Fibroblast of villous mesenchyme (primary cell): ENCODE measurements at places on chromosomes 5 and 9. TPM values are rescaled to one million over a fixed set of nuclear protein-coding genes. Genes with fewer than 3 reads are reported as not detected.

STPG3 gene
- total RNA-seq, result not detected in 2 replicates

TGFBI gene
- 281 and 496 TPM in 2 replicates for total RNA-seq

NRG2 gene
- total RNA-seq, result under 0.01 and 0.64 TPM in 2 replicates

PCDHAC2 gene
- under 0.01 TPM in 2 replicates for total RNA-seq

GHR gene
- 0.97 and 2.2 TPM in 2 replicates for total RNA-seq

TRPM3 gene
- under 0.01 TPM in 2 replicates for total RNA-seq

SLC25A46 gene
- total RNA-seq, result 95.7 and 106 TPM in 2 replicates

GRCh38 chr5:10393491-10393890 is 40.0 kb downstream of the MARCHF6 start:
- DNase-seq, result peak; percentile 21

DNA sequence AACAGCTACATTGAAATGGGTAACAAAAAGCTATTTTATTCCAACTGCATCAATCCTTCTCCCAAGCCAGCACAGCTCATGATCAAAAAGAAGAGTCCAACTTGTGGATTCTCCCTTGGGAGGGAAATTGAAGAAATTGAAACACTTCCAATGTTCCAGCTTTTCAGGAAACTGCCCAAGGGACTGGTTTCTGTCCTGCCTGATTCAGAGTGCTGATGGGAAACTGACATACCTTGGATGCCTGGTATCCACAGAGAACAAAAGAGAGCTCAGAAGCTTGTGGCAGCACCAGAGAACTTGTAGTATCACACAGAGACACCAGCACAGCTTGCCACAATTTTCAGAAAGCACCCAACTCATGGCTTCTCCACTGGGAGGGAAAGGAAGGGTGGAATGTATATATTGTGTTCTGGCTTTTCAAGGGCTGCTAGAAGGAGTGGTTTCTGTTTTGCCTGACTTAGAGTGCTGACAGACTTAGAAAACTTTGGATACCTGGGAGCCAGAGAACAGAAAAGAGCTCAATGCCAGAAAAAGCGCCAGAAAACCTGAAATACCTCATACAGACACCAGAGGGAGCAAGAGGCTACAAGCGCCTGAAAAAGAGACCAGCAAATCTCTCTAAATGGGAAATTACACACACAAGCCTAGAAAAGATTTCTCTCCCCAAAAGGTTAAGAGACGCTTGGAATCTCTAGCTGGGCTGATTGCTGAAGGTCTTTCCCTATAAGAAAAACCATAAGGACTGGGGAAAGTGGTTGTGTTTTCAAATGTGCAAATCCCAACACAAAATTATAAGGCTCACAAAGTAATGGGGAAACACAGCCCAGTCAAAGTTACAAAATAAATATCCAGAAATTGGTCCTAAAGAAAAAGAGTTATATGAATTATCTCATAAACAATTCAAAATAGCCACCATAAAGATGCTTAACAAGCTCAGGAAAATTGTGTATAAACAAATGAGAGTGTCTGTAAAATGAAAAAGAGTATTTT is 178.8 kb downstream of the SPOCK1 start:
- DNase-seq, result peak; percentile 57

GRCh38 chr9:73577848-73578247 is 426.2 kb downstream of the ANXA1 start:
- DNase-seq, result peak; percentile 21

- DNase-seq, result peak; percentile 59
Observed at GRCh38 chr9:38035873-38036272, 33.2 kb downstream of the SHB start.

GRCh38 chr5:177478711-177479646 is 5.5 kb upstream of the DBN1 start:
- DNase-seq, result peak; percentile 90

DNA sequence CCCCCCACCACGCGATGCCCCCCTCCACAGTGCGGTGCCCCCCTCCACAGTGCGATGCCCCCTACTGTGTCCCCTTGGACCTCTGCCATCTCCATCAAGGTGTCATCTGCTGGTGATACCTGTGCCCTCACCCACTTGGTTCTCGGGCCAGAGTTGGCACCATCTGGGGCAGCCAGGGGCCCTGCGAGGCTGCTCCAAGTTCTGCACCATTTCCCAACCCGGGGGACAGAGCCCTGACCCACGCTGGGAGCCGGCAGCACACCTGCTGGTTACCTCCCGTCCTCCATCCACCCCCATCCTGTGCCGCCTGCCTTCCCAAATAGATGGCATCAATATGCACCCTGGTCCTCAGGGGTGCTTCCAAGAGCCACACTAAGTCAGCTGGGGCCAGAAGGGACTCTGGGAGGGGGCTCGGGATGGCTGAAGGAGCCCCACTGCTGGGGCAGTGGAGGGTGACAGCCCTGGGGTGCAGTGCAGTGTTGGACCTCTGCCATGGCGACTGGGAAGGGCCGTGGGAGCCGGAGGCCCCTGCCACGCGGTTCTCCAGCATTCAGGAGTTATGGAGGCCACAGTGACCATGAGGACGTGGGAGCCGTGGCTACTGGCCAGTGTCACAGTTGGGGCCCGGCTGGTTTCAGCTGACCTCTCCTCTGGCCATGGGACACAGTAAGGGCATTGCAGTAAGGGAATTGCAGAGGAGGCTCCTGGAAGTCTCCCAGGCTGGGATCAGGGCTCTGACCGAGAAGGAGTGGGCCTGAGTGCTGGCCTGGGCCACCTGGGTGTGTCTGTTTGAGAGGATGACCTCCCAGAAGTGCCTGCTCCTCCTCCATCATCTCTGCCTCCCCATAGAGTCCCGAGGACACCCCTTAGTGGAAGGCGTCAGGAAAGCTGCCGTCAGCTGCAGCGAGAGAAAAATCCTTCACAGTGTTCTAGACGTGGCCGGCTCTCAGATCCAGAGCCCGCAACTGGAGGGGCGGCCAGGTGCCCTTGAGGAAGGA is 44.2 kb upstream of the NOTCH1 start:
- no peak for DNase-seq

GRCh38 chr9:19934301-19934871 is 145.5 kb upstream of the SLC24A2 start:
- DNase-seq, result peak; percentile 27

GRCh38 chr9:136459425-136459824 is 19.8 kb upstream of the INPP5E start:
- no peak for DNase-seq

GRCh38 chr5:65326922-65327321 is 154.8 kb downstream of the ADAMTS6 start:
- peak; percentile 6 for DNase-seq

- no peak for DNase-seq
Observed at GRCh38 chr9:27763831-27764230, 190.6 kb upstream of the C9orf72 start.

DNA sequence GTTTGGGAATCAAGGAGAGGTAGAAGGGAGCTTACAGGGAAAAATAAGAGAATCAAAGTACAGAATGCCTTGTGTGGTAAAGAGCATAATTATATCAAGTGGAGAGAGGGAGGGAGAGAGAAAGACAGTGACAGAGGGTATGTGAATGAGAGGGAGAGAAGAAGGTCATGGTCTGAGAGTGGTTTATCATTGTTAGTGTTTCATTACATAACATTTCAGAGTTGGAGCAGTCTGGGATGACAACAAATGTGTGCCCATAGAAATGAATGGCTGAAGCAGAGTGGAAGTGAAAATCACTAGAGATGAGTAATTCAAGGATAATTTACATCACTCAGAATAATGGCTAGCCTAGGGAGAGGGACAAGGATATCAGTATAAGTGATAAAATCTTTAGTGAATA is 799.2 kb downstream of the TLE1 start:
- no peak for DNase-seq

DNA sequence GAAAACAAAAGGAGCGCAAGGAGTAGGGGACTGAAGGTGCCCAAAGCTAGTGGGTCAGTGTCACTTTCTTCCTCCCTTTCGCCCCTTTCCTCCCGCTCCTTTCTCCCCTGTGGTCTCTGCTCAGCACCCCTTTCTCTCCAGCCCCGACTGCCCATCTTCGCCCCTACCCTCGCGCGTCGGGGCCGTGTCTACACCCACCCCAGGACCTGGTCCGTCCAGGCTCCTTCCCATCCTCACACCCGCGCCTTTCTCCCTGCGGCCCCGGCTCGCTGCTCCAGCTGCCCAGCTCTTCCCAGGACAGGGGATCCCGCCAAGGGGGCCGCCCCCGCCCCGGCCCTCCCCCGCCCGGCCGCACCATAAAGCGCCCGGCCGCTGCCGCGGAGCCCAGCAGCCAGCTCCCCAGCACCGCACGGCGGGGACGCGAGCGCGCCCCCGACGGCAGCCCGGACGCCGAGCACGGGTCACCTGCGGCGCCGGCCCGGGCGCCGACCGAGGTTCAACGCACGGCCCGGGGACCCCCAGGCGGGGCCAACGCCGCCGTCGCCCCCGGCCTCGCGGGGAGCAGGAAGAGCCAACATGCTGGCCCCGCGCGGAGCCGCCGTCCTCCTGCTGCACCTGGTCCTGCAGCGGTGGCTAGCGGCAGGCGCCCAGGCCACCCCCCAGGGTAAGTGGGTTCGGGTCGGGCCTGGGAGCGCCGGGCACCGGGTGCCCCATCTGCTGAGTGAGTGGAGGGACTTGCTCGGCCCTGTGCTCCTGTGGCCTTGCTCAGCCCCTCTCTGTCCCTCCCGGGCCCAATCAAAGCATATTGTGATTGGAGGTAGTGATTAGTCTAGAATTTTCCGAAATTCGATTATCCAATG is at the start of gene THBS4:
Gene THBS4, plus strand, starts transcription at position 387 of the 860 bp plus-strand sequence. Its CDS starts 190 bp downstream, at position 577.
- DNase-seq, result no peak

DNA sequence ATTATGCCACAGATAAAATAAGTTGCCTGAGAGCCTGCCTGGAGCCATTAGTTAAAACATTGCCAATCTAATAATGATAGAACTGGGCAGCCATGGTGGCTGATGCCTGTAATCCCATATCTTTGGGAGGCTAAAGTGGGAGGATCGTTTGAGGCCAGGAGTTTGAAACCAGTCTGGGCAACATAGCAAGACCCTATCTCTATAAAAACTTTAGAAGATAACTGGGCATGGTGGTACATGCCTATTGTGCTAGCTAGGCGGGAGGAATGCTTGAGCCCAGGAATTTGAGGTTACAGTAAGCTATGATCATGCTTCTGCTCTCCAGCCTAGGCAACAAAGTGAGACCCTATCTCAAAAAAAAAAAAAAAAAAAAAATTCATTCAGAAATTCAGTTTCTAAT is 52.6 kb downstream of the RAI14 start:
- DNase-seq, result no peak

- DNase-seq, result no peak
Observed at GRCh38 chr9:35555881-35556280, 49.2 kb upstream of the TESK1 start.

GRCh38 chr5:141574122-141574510 is 44.7 kb downstream of the DIAPH1 start:
- DNase-seq, result no peak
